ENCODE measurements at places on chromosomes 2 and 18.

DNA sequence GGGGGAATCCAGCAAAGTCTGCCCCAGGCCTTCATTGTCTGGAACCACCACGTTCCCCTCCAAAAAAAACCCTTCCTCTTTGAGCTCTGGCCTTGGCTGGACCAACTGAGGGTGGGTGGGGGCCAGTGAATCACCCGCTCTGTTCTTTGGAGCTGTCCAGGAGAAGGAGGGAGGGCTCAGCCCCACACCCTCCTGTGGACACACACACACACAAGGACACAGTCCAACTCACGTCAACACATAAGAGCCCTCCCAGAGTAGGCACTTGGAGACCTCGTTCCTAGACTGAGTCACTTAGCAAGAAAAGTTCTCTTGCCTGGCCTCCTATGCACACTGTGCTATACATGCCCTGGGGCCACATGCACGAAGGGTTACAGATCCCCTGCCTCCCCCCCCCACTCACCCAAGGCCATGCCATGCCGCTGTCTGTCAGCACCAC lies 1.2 kb upstream of the TNS1 start:
- peak; percentile 80 for DNase-seq

DNA sequence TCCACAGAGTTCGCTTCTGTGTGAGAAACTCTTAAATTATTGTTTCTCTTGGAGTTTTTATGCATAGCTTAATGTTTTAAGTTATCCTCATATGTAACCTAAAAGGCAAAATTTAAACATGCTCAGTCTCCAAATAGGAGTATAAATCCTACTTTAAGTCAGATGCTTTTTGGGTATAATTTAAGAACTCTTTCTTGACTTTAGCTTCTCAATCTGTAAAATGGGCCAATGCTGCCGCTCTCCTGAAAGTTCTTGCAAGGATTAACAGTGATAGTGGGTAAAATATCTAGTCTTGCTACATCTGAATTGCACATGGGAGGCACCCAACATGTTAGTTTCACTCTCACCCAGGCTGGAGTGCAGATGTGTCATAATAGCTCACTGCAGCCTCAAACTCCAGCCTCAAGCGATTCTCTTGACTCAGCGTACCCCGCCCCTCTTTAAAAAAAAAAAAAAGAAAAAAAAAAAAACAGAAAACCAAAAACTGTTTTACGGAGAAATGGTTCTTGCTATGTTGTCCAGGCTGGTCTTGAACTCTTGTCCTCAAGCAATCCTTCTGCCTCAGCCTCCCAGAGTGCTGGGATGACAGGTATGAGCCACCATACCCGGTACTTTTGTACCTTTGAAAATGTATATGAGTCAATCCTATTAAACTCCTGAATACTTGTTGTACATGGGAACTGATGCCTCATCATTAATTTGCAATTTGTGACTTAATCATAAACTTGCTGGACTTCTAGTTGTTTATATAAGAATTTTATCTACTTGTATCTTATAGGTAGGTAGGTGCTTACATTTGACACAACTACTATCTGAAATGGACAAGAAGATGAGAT lies 1.8 kb downstream of the FBXO48 start:
- no peak for DNase-seq

GRCh38 chr2:191927991-191928390 lies 81.1 kb upstream of the CAVIN2 start:
- no peak for DNase-seq

- DNase-seq = no peak
These were observed 1376.3 kb upstream of the CELF4 start for GRCh38 chr18:38941711-38942561.

DNA sequence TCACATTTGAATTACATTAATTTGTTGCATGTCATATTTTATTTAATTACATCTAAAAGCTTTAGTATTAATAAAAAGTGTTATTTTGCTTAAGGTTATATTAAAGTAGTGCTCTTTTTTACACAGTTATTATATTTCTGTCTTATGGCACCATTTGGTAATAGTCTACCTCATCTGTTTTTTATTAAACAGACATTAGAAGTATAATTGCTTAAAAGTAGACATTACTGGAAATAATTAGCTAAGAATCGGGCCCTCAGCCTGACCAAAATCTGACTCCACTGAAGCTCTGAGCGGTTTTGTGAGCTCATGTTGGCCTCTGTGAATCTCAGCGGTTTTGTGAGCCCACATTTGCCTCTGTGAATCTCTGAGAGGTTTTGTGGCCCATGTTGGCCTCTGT lies 102.5 kb upstream of the SNTG2 start:
- DNase-seq = no peak

GRCh38 chr2:54522624-54523281 lies 66.6 kb downstream of the SPTBN1 start:
- no peak for DNase-seq

GRCh38 chr2:241848761-241849615 lies 9.7 kb downstream of the PDCD1 start:
- DNase-seq = no peak

- DNase-seq = no peak
These were observed 184.8 kb upstream of the RND3 start for GRCh38 chr2:150672311-150672710.

DNA sequence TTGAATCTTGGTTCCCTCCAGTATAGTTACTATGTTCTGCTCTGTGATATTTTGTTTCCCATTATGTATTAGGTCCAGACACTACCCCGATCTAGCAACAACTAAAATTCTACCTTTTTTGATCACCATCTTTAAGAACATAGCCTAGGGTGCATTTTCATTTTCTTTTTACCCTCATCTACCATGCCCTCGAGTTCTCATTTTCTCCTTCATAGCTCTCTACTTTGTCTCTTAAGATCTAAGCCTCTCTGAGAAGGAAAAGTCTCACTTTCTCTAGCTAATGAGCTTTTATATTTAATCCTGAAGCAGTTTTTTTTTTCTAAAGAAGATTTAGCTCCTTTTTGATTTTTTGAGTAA lies 1089.4 kb upstream of the SLC39A10 start:
- DNase-seq = no peak

GRCh38 chr2:61091485-61091884 lies 25.8 kb downstream of the SANBR start:
- no peak for DNase-seq

Data from AG04449 (cell line).